Eye (tissue), 1 donor: ENCODE measurements at places on chromosomes 16 and 17.

GRCh38 chr16:28992496-28992895 lies 7.6 kb downstream of the LAT start:
- no peak for DNase-seq

DNA sequence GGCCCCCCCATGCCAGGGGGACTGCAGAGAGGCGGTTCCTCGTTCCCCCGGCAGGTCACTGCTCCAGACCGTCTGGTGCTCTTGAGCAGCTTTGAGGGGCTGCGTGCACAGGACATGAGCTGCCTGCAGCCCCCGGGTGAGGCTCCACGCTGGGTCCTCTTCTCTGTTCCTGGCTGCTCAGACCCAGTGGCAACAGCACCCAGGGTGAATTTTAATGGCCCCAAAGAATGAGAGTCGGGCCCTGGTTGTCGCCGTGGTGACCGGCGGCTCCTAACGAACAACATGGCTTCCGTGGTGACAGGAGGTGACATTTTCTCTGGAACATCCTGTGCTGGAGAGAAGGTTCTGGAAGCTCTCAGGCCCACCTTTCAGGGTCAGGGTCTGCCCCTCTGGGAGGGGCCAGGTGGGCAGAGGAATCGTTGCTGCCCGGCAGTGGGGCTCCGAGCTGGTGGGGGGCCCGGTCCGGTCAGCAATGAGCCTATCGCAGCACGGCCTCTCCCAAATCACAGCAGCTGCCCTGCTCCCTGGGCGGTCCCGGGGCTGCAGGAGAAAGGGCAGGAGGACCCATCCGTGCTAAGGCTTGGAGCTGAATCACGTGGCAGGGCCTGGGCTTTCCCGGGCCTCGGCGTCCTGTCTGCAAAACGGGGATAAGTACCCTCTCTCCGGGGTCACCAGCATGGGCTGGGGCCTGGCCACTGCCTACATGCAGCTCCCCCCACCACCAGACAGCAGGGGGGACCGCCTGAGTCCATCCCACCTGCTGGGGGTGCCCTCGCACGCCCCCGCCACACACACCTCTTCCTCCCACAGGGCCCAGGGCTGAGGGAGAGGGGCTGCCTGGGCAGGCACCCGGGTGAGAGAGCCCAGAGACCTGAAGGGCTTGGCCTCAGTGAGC lies 3.4 kb upstream of the C1QTNF8 start:
- DNase-seq, result no peak

GRCh38 chr17:732902-733720 lies 715 bp downstream of the TLCD3A start:
- DNase-seq, result peak; percentile 74

DNA sequence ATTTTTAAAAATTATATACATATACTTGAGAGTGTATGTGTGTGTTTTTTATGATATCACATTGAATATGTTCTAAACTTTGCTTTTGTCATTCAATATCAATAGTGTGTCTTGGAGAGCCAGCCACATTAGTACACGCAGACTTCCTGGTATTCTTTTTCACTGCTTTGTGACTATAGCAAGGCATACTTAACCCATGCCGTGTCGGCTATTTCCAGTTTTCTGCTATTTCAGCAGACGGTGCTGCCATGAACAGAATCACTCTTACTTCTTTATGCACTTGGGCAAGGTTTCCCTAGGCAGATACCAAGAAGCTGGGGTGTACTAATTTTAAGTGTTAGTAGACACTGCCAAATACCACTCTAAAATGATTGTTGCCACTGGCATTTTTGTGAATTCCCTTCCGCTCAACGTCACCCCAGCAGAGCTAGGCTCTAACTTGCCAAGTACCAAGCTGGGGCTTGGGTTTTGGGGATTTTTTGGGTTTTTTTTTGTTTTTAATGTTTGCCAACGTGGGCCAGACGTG lies 134.9 kb downstream of the SOCS1 start:
- no peak for DNase-seq

DNA sequence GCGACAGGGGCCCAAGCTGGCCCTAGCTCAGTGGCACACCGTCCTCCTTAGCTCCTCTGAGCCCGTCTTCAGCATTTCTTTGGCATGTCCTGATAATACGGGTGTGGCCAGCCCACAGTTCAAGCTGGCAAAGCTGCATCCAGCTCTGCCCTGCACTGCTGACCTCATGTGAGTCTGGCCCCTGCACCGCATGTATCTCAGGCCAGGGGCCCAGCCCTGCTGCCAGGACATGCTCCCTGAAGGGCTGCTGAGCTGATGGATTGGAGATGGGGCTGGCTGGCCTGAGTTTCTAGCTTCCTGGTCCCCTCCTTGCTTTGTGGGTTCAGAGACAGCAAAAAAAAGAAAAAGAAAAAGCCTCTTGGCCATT lies 2.4 kb downstream of the DOC2B start:
- DNase-seq, result no peak

DNA sequence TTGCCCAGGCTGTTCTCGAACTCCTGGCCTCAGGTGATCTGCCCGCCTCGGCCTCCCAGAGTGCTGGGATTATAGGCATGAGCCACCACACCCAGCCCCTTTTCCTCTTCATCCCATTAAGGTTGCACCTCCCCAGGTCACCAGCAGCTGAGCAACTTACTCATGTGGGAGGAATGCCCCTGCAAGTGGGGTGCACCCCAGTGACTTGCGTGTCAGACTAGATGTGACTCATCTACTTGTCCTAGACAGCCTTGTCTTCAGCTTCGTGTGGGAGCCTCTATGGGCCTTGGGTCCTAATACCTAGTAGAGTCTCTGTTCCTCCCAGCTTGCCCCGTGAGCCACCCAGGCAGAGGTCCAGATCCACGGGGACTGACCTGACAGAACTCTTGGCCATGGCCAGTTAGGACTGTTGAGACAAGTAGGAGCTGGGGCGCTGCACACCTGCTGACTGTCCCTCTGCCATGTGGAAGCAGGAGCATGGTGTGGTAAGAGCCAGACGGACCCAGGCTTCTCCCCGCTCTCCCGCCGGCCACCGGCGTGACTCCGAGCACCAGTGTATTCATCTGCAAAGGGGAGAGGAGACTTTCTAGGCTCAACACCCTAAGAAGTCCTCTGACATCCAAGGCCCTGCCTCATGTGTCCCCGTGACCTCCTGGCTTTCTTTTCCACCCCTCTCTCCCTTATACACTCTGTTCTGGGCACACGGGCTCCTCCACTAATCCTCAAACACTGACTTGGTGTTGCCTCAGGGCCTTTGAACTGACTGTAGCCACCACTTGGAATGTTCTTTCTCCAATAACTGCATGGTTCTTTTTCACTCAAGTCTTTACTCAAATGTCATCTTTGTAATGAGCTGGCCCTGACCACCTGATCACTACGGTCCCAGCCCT lies 11.6 kb upstream of the CBX4 start:
- DNase-seq, result no peak

DNA sequence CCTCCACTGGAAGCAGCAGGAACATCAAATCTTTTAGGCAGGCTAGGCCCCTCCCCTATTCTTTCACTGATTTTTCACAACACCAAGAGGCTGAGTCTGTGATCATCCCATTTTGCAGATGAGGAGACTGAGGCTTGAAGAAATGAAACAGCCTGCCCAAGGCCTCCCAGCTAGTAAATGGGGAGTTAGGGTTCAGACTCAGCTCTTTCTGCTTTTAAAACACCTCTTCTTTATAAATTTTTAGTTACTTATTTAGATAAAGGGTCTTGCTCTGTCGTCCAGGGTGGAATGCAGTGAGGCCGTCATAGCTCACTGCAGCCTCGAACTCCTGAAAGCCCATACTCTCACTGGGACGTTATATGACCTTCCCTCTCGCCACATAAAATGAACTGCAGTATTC lies 82.2 kb downstream of the BMERB1 start:
- DNase-seq, result no peak

DNA sequence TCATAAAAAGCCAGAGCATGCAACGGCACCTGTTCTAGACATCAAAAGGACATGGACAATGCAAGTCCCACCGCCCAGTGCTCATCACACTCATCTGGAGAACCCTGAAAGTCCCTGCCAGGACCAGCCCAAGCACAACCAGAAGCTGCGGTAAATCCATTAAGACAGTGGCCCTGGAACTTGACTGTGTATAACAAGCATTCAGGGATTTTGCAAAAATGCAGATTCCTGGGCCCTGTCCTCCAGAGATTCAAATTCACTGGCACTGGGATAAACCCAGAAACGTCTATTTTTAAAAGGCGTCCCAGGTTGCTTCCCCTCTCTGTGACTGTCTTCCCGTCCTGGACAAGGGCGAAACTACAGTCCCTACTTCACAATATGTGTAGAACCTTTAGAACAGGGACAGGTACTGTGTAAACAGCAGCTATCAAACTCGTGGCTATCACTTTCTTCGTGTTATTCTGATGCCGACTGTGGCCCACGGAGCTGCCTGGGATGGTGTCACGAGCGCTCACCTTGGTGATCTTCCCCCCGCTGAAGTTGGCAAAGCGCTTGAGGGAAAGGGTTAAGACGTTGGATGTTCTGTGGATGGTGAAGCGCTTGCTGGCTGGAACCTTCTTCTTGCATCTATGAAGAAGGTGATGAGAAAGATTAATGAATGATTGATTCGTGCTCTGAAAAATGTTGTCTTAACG lies 22.3 kb downstream of the USP36 start:
- no peak for DNase-seq

DNA sequence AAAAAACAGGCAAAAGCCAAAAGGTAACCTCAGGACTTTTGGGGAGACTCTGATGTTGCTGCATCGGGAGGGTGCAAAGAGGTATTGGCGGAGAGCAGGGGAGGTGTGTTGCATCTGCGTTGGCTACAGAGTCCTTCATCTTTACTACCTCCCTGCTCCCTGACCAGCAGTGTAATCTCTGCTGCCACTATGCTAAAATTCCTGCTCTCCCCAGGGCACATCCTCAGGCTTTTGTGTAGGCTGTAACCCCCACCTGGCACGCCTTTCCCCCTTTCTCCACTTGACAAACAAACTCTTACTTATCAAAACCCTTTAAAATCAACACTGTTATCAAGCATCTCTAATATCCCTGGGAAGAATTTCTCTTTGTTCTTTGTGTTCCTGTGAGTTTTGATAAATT lies 435.3 kb downstream of the HAPSTR1 start:
- DNase-seq, result no peak

DNA sequence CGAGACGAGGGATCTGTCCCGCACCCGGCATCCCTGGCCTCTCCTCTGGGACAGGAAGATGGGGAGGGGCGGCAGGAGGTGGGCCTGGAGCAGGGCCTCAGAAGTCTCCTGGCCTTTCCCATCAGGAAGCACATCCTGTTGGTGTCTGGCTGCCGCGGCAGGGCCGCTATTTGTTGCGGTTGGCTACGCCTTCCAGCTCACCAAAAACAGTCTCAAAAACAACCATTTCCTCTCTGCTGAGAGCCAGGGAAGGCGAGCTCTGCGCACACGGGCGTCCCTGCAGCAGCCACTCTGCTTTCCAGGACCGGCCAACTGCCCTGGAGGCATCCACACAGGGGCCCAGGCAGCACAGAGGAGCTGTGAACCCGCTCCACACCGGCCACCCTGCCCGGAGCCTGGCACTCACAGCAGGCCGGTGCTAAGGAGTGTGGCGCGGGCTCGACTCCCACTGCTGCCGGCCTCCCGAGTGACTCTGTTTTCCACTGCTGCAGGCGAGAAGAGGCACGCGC lies at the start of gene TMEM204:
Gene TMEM204, plus strand, starts transcription at position 224 of the 509 bp plus-strand sequence. CDS start 610 bp downstream, outside the sequence.
- DNase-seq, result peak; percentile 54

DNA sequence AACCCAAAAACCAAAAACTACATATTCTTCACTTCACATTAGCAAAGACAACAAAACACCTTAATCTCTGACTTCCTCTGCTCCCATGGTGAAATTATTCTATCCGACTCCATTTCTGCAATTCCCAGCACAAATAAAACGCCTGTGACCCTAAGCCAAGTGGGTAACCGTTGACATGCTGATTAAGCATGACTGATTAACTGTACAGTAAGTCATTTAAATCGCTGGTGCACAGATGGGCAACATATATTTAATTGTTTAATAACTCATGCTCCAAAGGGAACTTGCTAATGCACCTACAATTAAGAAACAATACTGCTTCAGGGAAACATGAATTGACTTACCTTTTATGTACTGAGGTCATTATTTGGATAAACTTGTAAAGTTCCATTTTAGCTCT lies 436.7 kb downstream of the KIF2B start:
- no peak for DNase-seq

GRCh38 chr16:17166095-17166494 lies 304.7 kb downstream of the XYLT1 start:
- peak; percentile 24 for DNase-seq
